ENCODE measurements at places on chromosomes 6 and 20.

GRCh38 chr6:25388776-25389175 is 109.6 kb downstream of the CARMIL1 start:
- DNase-seq = peak; percentile 32

DNA sequence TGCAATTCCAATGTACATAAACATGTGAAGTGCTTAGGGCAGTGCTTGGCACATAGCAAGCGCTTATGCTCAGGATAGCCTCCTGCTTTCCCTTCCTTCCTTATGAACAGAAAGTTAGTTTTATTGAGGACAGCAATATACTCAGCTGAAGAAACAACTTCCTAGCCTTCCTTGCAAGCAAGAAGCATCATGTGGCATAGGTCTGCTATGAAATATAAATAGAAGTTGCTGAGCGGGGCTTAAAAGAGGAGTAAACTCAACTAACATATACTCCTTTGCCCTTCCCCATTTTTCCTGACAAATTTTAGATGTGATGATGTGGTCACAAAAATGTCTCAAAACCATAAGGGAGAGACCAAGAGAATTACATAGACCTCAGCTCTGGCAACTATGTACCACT is 98.9 kb downstream of the KIF16B start:
- DNase-seq = no peak

- DNase-seq = no peak
Measured at GRCh38 chr6:71727632-71728294, 158.6 kb upstream of the RIMS1 start.

- peak; percentile 99 for DNase-seq
Measured at GRCh38 chr6:31158140-31158862, at the start of gene TCF19. Gene TCF19, plus strand, starts transcription at chr6:31158589. Its CDS starts 881 bp downstream, at chr6:31159470.

- no peak for DNase-seq
Measured at GRCh38 chr20:48959899-48960550, 38.5 kb downstream of the ARFGEF2 start.

Data from NCI-H69 (cell line).